LHCN-M2 (cell line): ENCODE measurements at places on chromosomes 4 and X. TPM values are rescaled to one million over a fixed set of nuclear protein-coding genes. Genes with fewer than 3 reads are reported as not detected.
A peak's percentile ranks its signal among the peaks of the same experiment; 100 is the strongest.

DNA sequence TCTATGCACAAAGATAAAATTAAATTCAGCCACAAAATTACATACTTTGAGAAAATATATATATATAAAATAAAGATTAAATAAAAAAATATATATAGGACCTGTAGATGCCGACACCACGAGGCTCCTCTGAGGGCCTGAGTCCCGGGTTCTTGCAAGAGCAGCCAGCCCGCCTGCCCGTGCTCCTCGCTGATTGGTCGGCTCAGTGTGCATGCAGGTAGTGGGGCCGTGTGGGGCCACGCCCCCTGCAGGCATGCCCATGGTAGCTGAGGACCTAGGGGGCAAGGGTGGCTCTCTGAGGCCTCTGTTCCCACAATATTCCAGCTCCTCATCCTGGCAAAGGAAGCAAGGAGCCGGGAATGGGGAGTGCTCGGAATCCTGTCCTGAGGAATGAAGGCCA is 80.5 kb upstream of the AMELX start:
- no peak for DNase-seq

Gene SLITRK4
- total RNA-seq, result 3.0 and 5.6 TPM in 2 replicates

Gene PABPC1L2B
- not detected in 2 replicates for total RNA-seq

GRCh38 chr4:95534032-95534431 is 14.7 kb downstream of the UNC5C start:
- no peak for DNase-seq

DNA sequence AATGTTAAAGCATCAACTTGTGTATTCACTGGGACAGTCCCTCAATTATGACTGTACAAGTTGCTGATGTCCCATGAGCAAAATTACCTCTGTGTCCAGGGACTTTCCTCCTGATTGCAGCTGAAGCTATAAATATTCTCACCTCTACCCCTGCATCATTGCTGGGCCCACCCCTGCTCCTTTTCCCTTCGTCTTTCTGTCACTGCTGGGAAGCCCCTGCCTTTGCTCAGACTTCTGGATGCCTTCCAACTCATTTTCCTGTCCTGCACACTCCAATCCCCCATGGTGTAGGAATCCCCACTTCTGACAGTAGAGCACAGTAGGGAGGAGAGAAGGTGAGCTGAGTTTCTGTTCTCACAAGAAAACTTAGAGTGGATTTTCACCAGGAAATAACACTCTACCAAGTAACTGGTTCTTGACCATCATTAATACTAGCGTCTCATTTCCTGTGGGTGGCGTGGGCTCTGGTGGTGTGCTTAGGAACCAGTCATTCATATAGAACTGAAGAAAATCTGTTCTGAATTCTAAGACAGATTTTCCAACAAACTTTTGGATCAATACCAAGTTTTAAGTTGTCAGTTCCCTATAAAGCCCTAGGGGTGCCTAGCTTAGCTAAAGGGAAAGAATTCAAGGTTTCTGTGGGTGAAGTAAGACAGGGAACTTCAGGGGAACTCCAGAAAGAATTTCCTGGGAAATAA is 136.2 kb upstream of the MED14 start:
- DNase-seq, result no peak

Gene PRDM5
- total RNA-seq, result 15.5 and 16.5 TPM in 2 replicates

DNA sequence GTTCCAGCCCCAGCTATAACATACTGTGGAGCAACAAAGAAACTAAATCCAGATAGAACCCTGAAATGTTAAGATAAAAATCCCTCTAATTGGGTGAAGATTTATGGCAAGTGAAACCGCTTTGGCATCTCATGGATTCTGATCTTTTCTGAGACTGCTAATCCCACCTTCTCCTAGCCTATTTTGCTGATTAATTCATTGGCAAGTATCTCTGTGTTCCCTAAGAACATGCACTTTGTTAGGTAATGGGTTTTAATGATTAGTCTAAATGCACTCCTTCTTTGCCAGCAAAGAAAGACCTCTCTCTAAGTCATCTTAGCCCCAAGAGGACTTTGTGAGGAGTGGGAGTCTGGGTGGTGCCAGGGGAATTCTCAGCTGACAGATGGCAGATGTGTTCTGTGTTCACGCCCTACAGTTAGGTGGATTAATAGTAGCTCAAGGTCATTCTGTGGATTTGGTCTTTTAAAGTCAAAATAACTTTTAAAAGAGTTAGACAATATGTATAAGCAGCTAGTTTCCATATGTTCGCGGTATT is 171.3 kb downstream of the UNC5C start:
- DNase-seq, result no peak

GRCh38 chr4:154044742-154045485 is 256.0 kb upstream of the SFRP2 start:
- no peak for DNase-seq

GRCh38 chr4:102551958-102552565 is 50.9 kb downstream of the NFKB1 start:
- no peak for DNase-seq

GRCh38 chr4:87555773-87556619 is 26.8 kb upstream of the SPARCL1 start:
- DNase-seq, result peak; percentile 88

GRCh38 chr4:118955515-118955914 is 66.9 kb downstream of the SYNPO2 start:
- no peak for DNase-seq

Gene USP51
- total RNA-seq, result 0.77 and 1.0 TPM in 2 replicates

Gene CPZ
- total RNA-seq, result 2.8 and 4.1 TPM in 2 replicates

DNA sequence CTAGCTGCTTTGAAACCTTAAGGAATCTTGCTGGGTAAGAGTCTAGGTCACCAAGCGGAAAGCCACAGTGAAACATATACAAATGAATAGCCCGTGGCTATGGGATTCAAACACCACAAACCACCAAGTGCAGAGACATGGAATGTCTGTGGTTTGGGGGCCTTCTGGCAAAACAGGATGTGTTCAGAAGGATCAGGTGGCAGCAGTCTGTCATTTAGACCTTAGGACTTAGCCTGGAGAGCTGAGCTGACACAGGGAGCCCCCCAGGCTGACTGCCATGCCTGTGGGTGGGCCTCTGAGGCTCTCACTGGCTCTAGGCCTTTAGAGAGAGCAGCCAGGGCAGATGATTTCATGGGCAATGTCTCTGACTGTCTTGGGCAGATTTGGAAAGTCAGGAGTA is 225.6 kb downstream of the FBXW7 start:
- DNase-seq, result peak; percentile 68

GRCh38 chr4:96063639-96064038 is 223.7 kb downstream of the PDHA2 start:
- DNase-seq, result no peak

Gene SSX4B
- not detected in 2 replicates for total RNA-seq

GRCh38 chr4:155615081-155615887 is 51.4 kb upstream of the GUCY1A1 start:
- DNase-seq, result no peak

- no peak for DNase-seq
These were observed 102.9 kb upstream of the SLC34A2 start for GRCh38 chr4:25552580-25553271.

GRCh38 chr4:79869597-79870237 is 203.3 kb downstream of the ANTXR2 start:
- DNase-seq, result peak; percentile 9

DNA sequence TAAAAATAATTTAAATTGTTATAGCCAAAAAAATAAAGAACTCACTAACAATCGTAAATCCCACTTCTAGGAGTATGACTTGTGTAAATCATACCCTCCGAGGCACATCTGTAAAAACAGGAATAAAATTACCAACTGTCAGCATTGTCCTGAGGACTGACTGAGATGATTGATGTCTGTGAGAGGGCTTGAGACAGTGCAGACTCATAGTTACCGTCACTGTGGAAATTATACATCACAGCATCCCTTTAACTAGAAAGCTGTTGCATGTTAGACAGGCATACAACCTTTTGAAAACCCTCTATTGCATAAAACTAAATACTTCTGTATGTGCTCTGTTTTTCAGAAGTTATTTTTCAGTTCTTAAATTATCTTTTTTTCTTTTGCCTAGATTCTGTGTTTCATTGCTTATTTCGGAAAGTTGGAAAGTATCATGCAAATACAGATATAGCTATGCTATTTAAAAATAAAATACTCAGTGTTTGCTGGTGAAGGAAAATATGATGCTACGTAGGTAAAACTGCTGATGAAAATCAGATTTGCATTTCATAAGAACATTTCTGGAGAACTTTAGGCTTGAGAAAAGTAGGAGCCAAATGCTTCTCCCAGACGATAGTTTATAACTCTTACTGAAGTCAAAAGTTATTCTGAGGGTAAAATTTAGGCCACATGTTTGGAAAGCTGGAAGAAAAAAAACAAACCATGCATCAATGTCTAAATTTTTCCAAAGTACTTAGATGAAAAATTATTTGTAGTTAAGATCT is 13.6 kb upstream of the RBPJ start:
- no peak for DNase-seq

Gene NSUN7
- not detected in 2 replicates for total RNA-seq

GRCh38 chr4:140141210-140141835 is 12.7 kb downstream of the MAML3 start:
- DNase-seq, result no peak

DNA sequence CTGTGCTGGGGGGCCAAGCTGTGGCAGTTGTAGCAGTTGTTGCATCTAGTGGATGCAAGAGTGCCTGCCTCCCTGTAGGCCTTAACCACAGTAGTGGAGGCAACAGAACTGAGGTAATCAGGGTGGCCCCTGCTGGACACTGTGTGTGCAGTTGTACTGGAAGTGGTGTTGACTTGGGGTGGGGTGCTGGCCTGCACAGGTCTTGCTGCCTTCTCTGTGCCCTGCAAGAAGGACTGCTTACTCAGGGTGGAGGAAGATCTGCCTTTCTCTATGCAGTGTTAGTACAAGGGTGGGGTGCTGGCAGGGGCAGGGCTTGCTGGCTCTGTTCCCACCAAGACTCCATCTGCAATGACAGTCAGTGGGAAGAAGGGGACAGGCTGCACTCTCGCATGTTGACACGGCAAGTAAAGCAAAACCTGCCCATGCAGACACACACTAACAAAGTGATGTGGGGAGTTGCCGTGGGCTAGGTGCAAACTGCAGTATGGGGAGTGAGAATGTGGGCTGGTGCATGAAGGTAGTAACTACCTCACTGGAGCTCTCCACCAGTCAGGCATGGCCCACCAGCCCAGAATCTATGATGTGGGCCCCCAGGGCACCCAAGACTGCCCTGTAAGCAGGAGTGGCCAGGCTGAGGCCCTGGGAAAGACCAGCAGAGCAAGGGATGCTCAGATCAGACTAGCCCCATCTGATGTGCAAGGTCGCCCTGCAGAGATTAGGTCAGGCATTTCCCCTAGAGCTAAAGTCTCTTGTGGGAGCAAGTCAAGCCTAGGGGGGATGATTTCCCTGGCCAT is 594.9 kb downstream of the TECRL start:
- DNase-seq, result no peak

DNA sequence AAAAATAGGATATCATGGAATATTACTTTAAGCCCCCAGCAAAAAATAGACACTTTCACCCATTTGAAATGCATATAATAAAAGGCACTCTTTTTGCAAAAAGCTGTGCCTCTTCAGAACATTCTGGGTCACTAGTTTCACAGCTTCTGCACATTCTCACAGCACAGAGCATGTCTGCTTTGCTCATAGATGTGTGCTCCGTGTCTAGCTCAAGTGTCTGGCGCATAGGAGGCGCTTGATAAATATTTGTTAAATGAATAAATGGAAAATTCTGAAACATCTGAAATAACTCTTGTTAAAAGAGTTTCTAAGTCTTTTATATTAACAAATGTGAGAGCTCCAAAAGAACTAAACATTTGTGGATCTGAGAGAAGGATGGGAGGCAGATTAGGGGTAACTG is 275.2 kb downstream of the PTTG2 start:
- no peak for DNase-seq

- DNase-seq, result no peak
These were observed 32.1 kb downstream of the CDX4 start for GRCh38 chrX:73478961-73479360.

Gene OPHN1
- 2.8 and 4.5 TPM in 2 replicates for total RNA-seq

- DNase-seq, result peak; percentile 74
These were observed 305.7 kb upstream of the SLIT2 start for GRCh38 chr4:19945979-19946380.

- no peak for DNase-seq
These were observed 27.5 kb upstream of the VBP1 start for GRCh38 chrX:155188786-155189185.

Gene USP17L26
- not detected in 2 replicates for total RNA-seq

DNA sequence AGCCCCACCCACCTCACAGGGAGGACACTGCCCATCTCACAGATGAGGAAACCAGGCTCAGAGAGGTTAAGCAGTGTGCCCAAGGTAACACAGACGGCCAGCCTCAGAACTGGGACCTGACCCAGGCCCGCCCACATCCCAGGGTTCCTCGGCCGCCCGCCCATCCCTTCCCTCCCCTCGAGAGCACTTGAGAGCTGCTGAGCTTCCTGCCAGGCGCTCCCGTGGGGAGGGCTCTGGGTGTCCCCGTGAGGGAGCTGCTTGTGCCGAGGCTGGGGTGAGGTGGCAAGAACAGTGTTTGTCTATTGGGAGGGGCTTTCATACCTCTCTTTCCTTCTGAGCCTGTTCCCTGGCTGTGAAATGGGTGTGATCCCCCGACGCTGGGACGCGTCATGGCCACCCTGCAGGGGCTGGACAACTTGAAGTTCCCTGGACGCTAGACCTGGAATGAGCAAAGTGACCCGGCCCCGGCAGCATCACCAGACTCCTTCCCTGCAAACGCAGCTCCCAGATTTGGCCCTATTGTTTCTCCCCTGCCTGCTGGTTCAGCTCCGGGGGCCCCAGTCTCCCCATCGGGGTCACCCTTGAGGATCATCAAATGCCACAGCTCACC is 204.9 kb downstream of the AFAP1 start:
- no peak for DNase-seq

GRCh38 chr4:87499403-87500091 is 29.6 kb downstream of the SPARCL1 start:
- DNase-seq, result no peak

DNA sequence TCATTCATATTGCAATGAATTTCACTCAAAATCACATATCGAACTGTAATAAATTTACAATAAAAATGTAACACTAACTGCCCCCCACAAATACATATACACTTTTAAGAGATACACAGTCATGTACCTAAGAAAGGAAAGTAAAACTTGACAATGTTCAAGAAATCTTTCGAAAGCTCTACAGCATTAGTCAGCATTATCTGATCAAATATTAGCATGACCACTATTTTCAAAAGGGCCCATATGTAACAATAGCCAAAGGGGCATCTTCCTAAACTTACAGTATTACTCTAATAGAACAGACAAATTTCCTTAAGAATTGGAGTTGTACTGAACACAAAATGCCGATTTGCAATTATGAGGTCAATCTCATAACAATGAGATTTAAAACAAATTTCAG is 51.8 kb downstream of the STX18 start:
- no peak for DNase-seq

DNA sequence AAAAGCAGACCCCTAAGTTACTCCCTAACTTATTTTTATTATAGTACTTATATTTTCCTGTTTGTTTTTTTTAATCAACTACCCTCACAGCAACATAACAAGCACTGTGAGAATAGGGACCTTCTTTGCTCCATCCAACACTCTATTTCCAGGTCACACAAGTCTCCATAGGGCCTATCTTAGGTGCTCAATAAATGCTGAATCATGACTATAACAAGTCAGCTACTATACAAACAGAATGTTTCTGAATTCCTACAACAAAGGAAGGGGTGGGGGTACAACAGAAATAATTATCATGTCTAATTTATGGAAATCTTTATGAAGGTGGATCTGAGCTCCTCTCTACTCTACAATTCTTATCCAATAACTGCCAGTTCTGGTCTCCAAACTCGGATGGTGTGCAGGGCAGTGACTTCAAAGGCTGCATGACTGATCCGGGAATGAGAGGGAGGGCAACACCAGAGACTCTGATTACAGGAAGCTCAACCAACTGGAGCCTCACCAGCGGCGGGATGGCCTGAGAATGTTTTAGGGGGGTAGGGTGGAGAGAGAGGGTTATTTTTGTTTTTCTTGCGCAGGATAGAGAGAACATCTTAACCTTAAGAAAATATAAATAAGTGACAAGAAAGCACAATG is 71.1 kb downstream of the HADH start:
- peak; percentile 69 for DNase-seq

Gene SLBP
- total RNA-seq, result 167 and 173 TPM in 2 replicates

Gene GBA3
- not detected in 2 replicates for total RNA-seq
